ENCODE measurements at places on chromosomes 12 and 14.

DNA sequence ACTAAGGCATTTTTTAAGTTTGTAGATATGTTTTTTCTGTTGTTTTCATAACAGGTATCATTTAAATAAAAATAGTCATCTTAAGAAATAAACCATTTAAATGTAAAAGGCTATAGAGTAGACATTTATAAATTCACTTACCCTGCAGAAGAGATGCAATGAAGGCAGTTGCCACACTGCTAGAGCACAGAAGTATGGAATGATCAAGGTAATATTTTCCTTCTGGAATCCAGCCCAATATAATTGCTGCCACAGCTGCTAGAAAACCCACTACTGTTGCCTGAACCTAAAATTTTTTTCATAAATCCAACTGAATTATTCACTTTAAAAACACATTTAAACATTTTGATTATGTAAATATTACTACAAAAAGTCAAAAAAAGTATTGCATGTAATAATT, 69.2 kb downstream of the SLC41A2 start:
- no peak for DNase-seq

DNA sequence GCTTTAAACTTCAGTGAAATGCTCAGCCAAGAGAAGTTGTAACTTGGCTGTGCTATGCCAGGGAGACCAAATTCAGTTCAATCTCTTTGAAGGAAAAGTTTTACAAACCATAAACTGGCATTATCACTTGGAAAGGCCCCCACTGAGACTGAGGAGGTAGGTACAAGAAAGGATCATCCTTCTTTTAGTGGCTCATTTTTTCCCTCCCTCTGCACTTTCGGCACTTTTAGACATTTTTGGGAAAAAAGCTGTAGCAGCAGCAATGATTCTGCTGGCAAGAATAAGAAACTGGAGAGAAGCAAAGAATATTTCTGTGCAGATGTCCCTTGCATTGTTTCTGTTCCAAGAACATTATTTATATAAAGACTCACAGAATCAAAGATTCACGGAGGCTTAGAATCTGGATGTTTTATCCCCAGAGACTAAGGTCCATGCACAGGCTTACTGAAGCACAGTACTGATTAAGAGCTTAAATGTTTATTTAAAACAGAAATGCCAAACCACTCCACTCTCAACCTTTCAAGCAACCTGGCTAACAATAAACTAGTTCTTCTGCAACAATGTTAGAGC, 12.3 kb downstream of the ZC2HC1C start:
- no peak for DNase-seq

DNA sequence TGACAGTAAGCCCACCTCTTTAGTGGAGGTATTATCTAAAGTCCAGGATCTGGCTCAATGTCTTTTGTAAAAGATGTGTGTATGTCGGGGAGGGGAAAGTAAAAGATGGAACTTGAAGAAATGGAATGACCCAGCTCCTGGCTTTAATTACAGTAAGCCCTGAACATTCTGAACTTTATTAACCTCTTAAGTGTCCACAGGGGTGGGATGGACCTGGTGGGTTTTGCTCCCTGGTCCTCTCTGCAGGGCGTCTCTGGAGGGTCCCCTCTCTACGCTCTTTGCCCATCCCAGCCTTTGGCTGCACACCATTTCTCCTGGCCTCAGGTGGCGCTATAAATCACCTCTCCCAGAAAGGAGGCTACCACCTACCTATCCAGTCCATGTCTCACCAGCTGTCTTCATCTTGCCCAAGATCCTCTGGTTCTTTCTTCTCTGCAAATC, 3.7 kb upstream of the CISTR start:
- DNase-seq, result no peak

- DNase-seq, result no peak
Observed at GRCh38 chr14:41607966-41608663, 1.4 kb downstream of the LRFN5 start.

DNA sequence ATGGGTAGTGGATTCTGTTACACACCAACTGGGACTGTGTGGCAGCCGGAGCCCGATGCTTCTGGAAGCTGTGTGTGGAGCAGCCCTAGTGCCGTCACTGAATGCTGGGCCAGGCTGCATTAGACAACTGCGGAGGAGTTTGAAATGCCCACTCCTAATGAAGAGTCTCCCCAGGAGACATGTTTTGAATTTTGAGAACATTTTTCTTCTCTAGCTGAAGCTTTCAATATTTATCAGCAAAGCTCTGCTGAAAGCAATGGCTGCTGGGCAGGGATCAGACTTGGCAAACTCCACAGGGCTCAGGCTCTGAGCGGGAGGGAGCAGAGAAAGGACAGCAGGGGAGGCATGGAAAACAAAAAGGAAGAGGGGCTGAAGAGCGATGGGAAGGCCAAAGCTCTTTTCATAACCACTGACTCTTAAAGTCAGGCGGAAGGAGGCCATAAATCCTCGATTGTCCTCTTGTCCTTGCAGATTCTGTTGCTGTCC, 189.1 kb downstream of the MON2 start:
- no peak for DNase-seq

GRCh38 chr12:124389138-124389724, 94.3 kb downstream of the RFLNA start:
- DNase-seq, result no peak

- DNase-seq, result peak; percentile 80
Observed at GRCh38 chr12:55713721-55714120, 2.1 kb upstream of the BLOC1S1 start.

GRCh38 chr14:53062856-53063255, 90.3 kb downstream of the DDHD1 start:
- no peak for DNase-seq

DNA sequence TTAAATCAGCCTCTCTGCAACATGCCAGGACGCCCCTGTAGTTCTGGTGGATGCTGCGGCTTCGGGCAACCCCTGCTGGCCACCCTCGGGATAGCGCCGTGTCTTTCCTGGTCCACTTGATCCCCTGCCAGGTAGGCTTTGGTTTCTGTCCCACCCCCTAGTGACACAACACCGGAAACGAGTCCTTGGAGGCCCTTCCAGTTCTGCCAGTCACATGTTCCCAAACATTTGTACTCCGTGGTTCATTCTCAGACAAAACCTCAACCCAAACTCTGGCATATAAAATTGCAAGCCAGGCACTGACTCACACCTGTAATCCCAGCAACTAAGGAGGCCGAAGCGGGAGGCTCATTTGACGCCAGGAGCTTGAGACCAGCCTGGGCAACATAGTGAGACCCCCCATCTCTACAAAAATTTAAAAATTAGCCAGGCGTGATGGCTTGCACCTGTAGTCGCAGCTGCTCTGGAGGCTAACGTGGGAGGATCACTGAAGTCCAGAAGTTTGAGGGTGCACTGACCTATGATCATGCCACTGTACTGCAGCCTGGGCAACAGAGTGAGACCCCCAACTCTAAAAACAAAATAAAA, 37.0 kb downstream of the RASAL1 start:
- DNase-seq, result peak; percentile 58

GRCh38 chr14:58368956-58369355, 26.8 kb upstream of the TOMM20L start:
- no peak for DNase-seq

GRCh38 chr14:45060551-45060950, 23.4 kb upstream of the PRPF39 start:
- no peak for DNase-seq

DNA sequence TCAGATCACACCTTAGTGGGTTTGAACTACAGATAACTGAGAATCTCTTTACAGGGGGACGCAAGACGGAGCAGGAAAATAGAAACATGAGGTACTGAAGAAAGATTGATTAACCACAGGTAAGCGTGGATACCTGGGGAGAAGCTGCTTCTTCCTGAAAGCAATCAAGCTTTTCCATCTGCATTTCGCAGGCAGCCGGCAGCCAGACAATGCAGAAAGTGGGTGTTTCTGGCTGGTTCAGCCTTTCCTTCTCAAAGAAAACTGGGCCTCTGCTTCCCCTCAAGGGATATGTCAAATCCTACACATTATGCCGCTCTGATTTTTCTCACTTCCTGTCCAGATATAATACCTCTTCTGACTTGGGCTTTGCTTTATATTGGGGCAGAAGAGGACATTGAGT, 39.1 kb upstream of the PPFIA2 start:
- no peak for DNase-seq

DNA sequence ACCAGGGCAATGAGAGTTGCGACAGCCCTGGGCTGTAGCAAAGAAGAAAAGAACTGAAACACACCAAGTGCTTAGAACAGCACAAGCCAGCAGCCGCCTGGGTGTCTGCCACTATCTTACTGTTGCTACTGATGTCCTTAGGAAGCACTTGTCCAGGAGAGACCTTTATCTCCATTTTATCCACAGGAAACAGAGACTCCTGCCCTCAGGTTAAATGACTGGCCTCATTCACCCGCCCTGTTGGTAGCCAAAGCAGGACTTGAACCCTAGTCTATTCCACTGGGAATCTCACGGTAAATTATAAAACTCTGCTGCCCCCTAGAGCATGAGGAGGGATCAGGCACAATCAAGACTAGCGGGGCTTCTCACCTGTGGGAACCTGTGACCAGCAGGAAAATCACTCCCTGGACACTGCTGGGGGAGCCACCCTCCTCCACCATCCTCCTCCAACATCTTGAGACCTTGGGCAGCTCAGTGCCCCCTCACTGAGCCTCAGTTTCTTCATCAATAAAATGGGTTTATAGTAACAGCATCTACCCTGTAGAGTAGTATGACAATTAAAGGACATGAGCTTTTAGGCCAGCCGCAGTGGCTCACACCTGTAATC, 20.5 kb upstream of the TESC start:
- DNase-seq, result no peak

GRCh38 chr14:97692084-97692483, 894.9 kb downstream of the VRK1 start:
- no peak for DNase-seq

DNA sequence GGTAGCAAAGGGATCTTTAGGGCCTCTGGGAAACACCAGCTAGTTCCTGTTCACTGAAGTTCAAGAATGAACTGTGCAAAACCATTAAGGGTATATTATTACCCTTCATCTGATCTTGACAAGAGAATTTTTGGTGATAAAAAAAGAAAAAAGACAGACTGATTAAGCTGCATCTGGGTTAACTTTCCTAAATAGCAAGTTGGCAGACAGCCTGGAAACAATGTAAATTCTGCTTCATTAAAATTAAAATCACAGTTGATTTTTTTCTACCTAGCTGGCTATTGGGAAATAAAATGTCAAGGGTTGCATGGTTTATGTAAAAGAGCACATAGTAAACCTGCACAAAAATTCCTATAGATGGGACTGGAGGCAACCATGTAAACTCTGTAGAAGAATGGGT, 126.6 kb upstream of the PRKD1 start:
- no peak for DNase-seq

DNA sequence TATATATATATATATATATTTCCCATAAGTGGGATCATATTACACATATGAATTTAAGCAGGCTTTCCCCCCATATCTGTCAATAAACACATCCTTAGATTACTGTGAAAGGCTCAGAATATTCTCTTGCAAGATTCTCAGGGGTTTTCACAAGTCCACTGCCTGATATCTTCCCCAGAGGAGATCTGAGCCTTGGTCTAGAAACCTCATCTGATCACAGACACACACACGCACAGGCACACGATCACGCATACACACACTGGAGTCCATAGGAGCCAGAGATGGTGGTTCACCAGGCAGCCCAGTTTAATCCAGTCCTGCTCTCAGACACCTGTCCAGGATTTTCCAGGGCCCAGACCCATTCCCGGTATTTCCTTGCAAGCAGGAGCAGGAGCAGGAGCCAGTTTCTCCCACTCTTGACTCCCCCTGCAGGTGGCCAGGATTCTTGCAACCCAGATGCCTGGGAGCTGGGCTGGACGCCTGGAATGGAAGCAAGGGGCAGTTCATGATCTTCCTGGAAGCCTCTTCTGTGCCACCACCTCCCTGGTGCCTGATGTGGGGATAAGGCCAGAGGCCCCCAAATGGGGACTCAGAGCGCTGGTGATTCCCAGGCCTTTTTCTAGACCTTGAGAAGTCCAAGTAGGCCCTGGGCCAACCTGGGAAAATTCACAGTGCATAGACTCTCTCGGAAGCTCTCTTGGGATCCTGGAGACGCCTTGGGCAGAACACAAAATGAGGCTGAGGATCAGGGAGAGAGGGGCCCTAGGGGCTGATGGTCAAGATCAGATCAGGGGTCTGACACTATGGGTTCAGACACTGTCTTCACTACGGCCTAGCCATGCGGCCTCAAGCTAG, 16.5 kb upstream of the KRT78 start:
- DNase-seq, result no peak

DNA sequence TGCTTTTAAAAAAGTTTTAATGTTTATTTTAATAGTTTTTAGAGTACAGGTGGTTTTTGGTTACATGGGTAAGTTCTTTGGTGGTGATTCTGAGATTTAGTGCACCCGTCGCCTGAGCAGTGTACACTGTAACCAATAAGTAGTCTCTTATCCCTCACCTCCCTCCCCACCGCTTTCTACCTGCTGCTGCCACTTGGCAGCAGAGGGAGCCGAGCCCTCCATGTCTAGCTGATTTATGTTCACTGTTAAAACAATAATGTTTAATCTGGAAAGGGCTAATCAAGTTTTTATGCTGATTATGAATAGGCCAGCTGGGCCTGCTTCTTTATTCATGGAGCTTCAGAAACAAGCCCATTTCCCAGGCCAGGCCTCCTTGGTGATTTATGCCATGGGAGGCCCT, 73.1 kb downstream of the ADCK1 start:
- DNase-seq, result no peak

- DNase-seq, result no peak
Observed at GRCh38 chr12:5510251-5510805, 78.4 kb downstream of the NTF3 start.

GRCh38 chr12:122381021-122381420, 41.4 kb downstream of the CLIP1 start:
- DNase-seq, result no peak

DNA sequence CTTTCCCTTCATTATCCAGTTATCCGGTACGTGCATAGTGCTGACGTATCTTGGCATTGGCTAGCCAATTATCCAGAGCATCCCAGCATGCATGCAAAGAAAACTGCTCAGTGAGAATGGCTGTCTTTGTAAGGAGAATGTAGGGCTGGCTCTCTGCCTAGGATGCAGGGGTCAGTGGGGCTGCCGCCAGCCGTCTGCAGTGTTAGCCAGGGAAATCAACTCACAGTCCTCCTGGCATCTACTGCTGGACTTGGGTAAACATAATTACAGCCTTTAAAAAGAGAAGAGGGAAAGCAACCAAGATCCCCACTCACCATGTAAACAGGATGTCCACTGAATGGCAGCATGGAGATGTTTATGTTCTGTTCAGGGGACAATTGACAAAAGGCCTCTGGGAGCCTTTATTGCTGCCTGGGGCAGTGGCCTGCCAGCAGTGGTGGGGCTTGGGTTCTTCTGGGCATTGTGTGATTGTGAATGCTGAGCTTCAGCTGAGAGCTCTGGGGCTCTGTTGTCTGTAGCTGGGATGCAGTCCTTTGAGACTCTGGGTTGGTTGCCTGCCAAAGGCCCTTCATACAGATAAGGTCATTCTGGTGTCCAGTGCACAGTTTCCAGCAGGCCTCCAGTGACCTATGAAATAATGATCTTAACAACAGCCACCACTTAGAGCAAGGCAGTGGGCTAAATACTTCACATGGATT, 121.8 kb downstream of the TBC1D30 start:
- DNase-seq, result peak; percentile 14
